Pancreas (tissue), 10 donors: ENCODE measurements at places on chromosomes 13 and 19.

- DNase-seq: no peak
These were observed 15.2 kb downstream of the FNDC3A start for GRCh38 chr13:48990900-48991299.

DNA sequence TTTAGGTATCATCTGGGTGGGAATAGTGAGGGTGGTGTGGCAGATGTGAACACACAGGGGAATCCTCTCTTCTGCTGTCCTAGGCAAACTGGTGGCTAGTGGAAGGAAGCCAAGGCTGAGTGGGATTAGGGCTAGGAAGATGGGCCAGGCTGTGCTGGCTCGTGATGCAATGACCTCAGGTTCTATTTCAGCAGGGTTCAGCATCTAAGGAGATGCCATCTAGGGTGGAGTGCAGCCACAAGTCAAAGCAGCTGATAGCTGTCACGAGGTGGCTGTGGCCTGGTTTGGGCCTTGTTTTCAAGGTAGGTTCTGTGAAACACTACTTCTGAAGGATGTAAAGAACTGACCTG is 21.6 kb downstream of the ARL11 start:
- DNase-seq: no peak

DNA sequence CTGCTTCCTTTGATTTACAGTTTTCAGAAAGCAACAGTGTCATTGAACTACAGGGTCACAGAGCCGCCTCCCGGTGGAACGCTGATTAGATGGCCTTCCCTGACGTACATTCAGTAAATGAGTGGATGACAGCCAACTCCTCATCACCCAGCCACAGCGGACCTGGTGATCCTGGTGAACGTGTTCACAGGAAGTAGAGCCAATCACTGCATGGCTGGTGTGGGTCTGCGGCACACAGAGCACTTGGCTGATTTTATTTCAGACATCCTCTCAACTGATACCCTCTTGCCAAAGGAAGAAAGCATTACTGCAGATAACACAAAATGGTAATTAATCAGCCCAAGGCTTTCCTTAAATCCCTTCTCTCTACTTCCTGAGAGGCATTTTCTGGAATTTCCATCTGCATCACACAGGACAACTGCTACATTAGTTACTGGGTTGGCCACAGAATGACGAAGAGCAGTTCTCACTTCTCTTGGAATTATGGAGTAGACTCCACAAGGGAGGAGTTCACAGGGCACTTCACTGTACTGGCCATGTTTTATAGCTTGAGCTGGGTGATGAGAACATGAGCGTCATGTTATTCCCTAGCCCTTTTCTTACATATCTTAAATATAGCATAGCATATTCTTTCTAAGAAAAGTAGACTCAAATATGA is 84.0 kb upstream of the SLC7A1 start:
- DNase-seq: no peak

- DNase-seq: no peak
These were observed 7.5 kb downstream of the PLA2G4C start for GRCh38 chr19:48102870-48103751.

DNA sequence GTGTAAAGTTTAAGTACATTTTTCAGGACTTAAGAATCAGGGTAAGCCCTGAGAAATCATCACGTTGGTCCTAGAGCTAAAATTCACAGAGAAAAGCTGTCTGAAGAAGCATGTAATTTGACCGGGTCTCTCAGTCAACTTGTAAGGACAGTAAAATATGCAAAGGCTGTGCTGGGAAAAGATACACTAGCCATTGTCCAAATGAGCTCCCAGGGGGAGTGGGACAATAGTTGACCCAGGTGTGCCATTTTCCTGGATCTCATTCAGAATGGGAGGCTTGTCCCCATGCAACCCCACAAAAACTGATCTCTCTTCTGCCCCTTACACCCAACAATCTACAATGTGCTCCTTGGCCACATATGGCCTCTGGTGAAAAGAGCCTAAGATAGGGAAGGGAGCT is 437.9 kb downstream of the KLF12 start:
- DNase-seq: no peak

DNA sequence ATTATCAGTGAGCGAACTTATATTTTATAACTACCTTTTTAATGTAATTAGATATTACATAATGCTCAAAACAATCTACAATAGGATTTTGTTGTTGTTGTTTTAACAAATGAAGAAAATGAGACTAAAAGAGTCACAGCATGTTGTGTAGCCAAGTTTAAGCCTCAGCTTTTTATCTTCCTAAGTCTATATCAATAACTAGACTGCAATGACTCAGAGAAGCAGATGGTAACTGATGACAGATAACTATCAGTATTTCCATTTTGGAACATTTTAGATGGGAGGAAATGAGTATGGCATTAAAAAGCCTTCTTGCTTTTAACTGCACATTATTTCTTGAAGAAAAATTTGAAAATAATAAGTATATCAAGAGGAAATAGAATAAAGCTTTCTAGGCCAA is 825.2 kb downstream of the SLITRK1 start:
- no peak for DNase-seq

GRCh38 chr19:43105496-43105895 is 23.0 kb upstream of the PSG2 start:
- DNase-seq: no peak

GRCh38 chr13:45055902-45056648 is 64.2 kb upstream of the GTF2F2 start:
- DNase-seq: no peak

GRCh38 chr19:32873247-32873959 is 3.8 kb upstream of the SLC7A9 start:
- DNase-seq: no peak

DNA sequence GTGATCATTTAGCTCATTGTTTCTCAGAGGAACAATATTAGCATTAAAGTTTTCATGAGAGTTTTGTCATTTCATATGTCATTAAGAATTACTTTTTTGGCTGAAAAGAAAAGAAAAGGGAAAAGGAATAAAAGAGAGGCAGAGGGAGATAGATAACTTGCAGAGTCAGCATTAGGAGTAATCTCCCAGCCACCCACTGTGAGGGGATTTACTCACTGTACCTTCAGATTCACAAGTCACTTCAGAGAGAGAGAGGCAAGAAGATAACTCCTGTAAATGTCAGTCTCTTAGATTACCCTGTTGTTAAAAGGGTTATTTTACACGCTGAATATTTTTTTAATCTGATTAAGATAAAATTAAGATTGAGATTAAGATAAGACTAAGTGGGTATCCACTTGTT is 125.2 kb downstream of the POU4F1 start:
- DNase-seq: no peak

- DNase-seq: no peak
These were observed 1289.4 kb downstream of the PCDH9 start for GRCh38 chr13:65940720-65941119.

GRCh38 chr13:50845211-50845610 is 1.7 kb upstream of the DLEU7 start:
- DNase-seq: no peak

DNA sequence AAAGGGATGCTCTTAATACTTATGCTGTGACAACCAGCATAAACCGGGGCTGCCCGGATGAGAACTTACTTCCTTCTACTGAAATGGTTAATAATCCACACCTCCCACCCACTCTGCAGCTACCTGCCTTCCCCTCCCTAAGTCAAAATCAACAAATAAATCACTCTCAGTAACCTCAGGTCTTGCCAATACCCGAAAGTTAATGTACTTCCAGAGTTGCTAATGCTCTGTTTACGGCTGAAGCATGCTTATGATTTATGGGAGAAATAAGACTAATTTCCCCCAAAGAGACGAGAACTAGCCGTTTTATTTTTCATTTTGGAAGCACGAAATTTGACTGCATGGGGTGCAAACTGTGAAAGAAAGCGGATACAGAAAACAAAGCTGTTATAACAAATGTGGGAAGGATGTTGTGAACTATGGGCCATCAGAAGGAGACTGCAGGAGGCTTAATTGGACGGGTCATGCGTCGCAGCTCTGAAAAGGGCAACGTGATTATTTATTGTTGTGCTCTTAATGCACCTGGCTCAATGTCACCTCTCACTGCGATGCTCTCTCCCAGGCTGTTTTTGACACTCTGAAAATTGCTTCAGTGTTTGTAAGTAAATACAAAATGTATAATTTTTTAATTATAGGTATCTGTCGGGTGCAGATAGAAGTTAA is 114.0 kb upstream of the SLC7A1 start:
- DNase-seq: no peak

DNA sequence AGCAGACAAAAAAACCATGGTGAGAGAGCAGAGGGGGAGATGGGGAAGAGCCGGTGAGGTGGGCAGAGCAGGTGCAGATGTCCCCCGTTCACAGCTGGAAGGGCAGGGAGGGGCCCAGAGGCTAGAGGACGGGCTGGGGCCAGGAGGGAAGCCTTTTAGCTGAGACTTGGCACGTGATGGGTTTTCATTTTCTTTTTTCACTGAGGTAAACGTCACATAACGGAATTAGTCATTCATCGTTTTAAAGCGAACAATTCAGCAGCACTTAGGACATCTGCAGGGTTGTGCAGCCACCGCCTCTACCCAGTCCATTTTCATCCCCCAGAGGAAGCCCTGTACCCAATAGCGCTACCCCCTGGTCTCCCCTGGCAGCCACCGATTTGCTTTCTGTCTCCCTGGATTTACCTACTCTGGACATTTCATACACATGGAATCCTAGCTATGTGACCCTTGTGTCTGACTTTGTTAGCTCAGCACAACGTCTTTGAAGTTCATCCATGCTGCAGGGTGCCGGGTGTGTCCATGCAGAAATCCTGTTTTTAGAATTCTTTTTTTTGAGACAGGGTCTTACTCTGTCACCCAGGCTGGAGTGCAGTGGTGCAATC is 16.0 kb upstream of the EMC10 start:
- no peak for DNase-seq

DNA sequence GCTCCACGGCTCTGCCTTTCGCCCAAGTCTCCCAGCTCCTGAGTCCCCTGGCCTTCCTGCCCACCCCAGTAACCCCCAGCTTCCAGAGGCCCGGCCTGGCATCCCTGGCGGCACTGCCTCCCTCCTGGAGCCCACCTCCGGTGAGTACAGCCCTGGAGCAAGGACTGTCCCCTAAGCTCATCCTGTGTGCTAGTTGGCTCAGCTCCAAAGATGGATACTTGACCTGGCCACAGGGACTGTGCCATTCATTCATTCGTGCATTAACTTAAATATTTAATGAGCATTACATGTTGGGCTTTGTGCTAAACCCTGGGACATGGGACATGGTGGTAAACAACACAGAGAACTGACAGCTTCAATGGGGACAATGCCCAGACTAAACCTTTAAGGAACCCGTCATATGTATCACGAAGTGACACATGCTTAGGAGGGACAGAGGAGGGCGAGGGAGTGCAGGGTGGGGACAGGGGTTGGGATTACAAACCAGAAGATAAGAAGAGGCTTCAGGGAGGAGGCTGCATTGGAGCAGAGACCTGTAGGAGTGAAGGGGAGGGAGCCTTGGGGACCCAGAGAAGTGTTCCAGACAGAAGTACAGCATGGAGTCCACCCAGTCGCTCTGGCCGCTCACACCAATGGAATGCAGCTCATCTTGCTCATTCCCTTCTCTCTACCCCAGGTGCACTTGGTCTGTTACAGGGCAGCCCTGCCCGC is 6.9 kb upstream of the OVOL3 start:
- DNase-seq: no peak

DNA sequence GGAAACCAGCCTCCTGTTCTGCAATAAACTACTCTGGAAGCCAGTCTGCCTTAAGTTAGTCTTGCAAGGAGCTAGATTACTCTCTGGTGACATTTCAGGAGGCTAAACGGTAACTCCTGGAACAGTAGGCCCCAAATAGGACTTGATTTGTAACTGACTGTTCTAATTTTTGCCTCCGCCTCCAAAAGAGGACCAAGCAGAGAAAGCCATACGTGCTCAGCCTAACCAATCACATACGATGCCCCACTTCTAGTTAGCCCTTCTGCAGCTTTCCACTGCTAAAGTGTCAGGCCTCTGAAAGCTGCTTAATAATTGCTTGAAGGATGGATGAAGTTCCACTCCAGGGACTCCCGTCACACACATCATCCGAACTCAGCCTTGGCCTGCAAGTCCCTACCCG is 744 bp downstream of the ZNF805 start:
- no peak for DNase-seq

DNA sequence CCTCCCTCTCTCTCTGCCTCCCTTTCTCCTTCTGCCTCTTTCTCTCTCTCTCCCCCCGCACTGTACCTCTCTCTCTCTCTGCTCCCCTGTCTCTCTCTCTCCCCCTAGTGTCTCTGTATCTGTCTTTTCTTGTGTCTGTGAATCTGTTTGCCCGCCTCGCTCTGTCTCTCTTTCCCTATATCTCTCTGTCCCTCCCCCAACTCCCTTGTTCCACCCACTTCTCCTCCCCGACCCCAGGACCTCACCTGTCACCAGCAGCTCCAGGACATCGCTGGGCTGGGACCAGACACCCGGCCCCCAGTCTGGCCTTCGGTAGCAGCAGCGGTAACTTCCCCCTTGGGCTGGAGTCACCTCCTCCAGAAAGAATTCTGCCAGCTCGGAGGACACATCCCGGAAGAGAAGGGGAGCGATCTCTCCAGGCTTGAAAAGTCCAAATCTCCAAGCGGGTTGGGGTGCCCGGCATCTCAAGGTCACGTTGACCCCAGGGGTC is 3.9 kb downstream of the OSCAR start:
- no peak for DNase-seq

DNA sequence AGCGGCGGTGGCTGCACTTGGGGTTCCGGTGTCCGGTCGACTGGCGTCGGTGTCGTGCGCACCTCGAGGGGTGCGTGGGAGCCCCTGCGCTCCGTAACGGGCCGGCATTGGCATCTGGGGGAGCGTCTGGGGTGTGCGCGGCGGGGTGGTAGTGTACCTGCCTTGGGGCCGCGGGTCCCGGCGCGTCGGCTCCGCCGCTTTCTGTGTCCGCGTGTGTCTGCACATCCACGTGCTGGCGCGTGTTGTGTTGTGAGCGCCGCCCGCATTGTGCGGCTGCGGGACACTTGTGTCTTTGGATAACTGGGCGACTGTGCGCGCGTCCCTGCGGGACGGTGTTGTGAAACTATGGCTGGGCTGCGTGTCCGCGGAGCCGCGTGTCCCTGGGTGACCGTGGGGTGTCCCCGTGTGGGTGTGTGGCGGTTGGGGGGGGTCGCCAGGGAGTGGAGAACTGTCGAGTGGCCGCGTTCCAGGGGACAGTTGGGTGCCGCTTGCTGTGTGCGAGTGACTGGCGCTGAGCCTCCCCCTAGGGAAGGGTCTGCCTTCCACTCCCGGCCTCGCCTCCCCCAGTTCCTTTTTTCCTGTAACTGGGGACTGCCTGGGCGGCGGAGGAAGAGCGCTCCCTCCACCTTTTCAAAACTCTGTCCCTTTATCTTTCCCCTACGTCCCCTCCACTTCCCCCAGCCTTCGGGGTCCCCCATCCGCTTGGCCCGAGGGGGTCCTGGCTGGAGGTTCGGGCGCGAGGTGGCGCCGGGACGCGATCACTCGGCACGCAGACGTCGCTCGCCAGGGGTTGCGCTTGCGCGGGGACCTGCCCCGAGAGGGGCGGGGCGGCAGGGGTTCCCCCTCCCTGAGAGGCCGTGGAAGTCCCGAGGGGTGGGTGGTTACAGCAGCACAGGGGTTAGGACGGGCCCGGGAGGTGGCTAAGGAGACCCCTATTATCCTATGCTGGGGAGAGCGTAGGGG is 5.7 kb upstream of the NFIC start:
- DNase-seq: peak; percentile 85

- peak; percentile 99 for DNase-seq
These were observed 1.1 kb downstream of the KEAP1 start for GRCh38 chr19:10501971-10502523.
